ENCODE measurements at places on chromosomes 7 and 10.

- DNase-seq = no peak
Measured at GRCh38 chr10:61363006-61363405, 90.2 kb downstream of the TMEM26 start.

DNA sequence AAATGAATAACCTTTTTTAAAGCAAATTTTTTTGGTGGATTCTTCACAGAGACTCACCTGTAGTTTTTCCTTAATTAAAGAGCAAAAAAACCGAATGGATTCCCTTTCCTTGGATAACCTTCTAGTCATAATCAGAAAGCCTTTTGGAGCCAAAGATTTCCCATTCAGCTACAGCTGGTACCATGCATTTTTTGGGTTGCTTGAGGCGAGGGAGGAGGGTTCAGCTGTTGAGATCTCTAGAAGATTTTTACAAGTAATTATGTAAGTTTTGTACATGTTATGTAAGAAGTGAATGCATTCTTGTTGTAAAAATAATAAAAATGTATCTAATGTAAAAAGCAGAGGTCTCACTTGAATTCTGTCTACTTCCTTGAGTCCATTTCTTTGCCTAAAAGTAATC lies 463.2 kb downstream of the SORCS3 start:
- DNase-seq = no peak

GRCh38 chr10:112711366-112711765 lies 238.7 kb upstream of the TCF7L2 start:
- no peak for DNase-seq

- DNase-seq = no peak
Measured at GRCh38 chr10:113126229-113127201, 176.5 kb downstream of the TCF7L2 start.

DNA sequence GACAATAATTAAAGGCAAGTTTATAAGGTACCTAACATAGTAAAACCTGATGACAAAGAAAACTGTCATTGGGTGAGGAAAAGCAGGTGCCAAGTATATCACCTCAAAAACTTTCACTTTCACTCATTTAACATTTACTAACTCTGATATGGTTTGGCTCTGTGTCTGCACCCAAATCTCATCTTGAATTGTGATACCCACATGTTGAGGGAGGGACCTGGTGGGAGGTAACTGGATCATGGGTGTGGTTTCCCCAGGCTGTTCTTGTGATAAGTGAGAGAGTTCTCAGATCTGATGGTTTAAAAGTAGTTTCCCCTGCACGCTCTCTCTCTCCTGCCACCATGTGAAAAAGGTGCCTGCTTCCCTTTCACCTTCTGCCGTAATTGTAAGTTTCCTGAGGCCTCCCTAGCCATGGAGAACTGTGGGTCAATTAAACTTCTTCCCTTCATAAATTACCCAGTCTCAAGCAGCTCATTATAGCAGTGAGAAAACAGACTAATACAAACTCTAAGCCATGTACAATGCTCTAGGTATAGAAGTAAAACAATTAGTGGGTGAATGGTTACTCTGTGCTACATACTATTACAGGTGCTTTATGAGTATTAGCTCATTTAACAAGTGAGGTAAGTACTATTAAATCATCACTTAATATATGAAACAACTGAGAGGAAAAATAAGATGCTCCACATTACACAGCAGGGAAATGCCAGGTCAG lies 199.0 kb downstream of the CHCHD3 start:
- DNase-seq = no peak

- DNase-seq = peak; percentile 60
Measured at GRCh38 chr7:86745013-86745745, 101.5 kb downstream of the GRM3 start.

DNA sequence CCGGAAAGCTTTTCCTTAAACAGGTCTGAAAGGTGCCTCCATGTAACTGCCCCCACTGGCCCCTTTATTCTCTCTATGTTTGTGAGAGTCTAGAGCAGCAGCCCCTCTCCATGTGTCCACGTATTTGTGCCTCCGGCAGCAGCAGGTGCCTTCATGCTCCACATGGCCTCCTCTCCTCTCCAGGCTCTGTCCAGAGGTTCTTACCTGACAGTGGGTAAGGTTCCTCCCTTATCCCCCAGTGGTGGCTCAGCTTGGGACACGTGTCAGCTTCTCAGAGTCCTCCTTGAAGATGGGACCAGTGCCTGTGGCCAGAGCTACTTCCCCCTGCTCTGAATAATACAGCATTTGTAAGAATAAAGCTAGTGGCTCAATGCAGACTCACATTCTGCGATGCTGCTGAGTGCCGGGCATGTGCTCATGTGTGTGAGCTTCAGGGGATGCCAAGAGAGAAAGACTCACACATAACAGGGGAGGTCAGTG lies 7.9 kb downstream of the CALML3 start:
- no peak for DNase-seq

All from spinal cord (tissue), 10 donors.